ENCODE measurements at places on chromosomes 7 and 10.

DNA sequence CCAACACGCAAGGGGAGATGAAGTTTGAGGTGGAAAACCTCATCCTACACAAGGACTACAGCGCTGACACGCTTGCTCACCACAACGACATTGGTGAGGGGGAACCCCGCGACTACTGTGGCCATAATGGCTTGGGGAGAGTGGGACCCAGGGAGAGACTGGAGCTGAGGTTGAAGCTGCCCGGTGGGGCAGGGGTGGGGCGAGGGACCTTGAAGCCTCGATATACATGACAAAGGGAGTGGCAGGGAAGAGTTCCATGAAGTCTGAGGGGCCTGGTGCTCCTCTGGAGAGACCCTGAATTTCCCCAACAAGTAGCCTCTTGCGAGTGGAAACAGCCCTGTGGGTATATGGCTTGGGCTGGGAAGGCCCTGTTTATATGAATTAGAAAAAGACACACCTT, 3.1 kb downstream of the PLAU start:
- DNase-seq: no peak

DNA sequence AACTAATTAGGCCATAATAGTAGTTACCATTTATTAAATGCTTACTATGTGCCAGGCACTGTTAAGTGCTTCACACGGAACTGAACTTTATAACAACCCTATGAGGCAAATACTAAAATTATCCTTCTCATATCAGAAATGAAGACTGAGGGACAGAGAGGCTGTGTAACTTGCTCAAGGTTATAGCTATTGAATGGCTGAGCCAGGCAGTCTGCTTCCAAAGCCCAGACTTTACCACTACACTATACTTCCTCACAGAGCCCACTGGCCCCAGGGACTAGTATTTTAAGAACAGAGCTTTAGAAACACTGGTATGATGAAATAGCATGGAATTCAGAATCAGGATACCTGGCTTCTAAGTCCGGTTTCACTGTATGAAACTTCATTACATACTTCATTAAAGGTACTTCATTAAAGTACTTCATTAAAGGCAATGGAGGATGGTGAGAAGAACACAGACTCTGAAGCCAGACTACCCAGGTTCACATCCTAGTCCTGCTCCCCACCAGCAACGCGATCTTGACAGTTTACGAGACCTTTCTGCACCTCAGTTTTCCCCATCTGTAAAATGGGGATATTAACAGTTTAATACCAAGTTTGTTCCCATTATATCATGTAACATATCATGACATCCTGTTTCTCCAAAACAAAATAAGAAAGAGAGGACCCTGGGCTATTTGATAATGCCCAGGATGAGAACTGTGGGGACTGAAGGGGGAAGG, 19.6 kb downstream of the ANXA11 start:
- DNase-seq: no peak

DNA sequence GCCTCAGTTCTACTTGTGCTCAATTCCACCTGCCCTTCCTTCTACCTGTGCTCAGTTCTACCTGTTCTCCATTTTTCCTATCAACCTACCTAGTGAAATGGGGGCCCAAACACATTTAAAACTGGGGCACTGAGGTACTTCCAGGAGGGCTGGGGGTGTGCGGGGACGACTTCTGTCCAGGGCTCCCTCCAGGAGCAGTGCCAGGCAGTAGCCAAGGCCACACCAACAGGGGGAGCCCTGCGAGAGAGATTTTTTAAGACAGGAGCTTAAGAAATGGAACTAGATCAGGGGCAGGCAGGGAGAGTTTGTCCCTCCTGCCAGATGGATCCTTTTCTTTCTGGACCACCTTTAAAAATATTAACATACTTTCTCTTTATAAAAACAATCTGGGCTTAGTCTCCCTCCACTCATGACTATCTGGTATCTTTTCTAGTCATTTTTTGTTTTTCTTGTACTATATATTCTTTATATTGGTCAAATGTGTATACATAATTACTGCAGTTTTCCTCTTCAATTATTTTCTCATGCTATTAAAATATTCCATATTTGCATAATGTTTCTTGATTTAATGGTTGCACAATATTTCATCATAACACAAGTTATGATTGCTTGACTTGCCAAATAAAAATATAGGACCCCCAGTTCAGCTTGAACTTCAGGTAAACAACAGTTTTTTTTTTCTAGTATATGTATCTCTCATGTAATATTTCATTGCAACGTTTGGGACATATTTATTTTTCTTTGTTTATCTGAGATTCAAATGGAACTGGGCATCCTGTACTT, 47.3 kb upstream of the INSYN2A start:
- DNase-seq: peak; percentile 23

DNA sequence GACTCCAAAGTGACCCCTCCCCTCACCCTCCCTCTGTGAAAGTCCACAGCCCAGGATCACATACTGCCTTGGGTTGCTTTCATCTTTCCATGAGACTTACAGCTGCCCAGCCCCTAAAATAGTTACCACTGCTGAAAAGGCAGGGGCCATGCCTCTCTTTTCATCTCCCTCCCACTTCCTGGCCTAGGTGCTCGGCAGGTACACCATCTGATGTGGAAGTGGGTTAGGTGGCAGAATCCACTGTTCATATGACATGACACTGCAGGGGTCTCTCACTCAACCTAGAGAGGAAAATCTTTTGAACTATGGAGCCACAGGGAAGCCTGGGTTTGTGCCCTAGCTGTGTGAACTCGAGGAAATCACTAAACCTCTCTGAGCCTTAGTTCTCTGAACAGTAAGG, 38.8 kb upstream of the ADO start:
- DNase-seq: no peak

All from NCI-H1930 (cell line).